ENCODE measurements at places on chromosomes 4 and X.
A peak's percentile ranks its signal among the peaks of the same experiment; 100 is the strongest.

GRCh38 chr4:79872738-79873137 is 200.3 kb downstream of the ANTXR2 start:
- no peak for DNase-seq

DNA sequence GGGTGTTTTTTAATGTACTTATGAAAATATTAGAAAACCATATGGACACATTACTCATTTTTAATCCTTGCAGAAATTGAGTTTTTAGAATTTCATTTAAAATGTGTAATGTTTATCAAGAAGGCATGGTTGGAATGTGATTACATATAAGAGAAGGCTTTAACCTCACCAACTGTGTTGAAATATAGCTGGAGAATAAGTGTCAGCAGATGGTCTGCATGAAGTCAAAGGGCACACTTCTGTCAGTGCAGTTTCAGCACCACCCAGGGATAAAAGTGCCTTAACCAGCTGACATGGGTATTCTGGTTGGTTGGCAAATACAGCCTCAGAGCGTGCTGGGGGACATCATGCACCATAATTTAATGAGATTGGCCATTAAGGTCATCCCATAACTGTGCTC is 21.2 kb upstream of the ANTXR2 start:
- DNase-seq: no peak

DNA sequence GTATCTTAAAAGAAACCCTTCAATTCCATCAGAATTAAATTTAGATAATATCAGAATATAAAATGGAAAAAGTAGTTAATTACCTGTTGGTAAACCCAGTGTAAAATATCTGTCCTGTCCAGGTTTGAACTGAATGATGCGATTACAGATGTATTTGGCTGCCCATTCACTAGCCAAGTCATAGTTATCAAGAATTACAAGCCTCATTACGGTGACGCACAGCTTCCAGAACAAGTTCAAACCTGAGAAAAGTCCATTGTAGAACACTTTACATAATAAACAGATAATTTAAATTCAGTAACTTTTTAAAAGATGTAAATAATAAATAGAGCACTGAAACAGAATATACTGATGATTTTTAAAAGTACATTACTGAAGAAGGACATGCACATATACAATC is 4.4 kb downstream of the GNPDA2 start:
- no peak for DNase-seq

GRCh38 chr4:40750461-40751258 is 905 bp downstream of the NSUN7 start:
- peak; percentile 55 for DNase-seq

DNA sequence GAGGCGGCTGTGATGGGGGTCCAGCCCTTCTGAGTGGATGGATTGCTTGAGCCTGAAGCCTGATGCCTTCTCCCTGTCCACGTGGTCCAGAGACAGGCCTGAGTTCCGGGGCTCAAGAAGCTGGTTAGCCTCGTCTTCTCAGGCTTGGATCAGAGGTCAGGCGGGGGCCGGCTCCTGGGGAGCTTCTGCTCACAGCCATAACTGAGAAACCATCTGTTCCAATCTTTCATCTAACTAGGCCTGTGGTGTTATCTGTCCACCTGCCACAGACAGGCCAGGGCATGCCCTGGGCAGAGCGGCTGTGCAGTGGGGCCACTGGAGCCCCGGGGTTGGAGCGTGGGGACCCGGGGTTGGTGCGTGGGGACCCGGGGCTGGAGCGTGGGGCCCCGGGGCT is 63.1 kb downstream of the SORCS2 start:
- DNase-seq: no peak

DNA sequence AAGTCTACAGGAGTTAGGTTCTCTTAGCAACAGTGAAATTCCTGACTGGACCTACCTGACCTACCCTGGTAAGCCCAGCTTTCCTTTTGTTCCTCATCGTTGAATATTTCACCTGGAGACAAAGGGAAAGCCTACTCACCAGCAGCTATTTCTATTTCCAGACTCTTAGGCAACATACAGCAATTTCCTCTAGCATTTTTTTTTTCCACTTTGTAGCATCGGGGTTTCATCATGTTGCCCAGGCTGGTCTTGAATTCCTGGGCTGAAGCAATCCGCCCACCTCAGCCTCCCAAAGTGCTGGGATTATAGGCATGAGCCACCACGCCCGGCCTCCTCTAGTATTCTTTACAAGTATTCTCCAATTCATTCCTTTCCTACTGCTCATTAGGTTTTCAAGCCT is 6.8 kb upstream of the S100G start:
- DNase-seq: no peak

- DNase-seq: no peak
Observed at GRCh38 chrX:132119821-132120515, 7.9 kb downstream of the FRMD7 start.

GRCh38 chr4:140094438-140095420 is 59.3 kb downstream of the MAML3 start:
- no peak for DNase-seq

- no peak for DNase-seq
Observed at GRCh38 chr4:81905971-81906370, 434.3 kb upstream of the RASGEF1B start.

DNA sequence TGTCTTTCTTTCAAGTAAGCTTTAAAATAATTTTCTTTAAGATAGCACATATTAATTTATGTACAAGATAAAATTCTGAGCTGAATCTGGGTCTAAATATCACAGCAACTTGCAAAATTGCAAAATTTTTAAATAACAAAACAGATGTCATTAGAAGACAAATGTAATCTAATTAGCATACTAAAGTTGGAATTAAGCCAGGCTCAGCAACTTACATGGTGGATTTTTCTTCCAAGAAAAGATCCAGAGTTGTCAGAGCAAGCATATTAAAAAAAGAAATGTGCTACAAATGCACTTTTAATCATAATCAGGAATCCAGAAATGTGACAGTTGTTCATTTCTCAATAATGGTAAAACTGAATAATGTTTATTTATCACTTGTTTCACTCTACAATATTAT is 906.9 kb upstream of the INTU start:
- DNase-seq: no peak

DNA sequence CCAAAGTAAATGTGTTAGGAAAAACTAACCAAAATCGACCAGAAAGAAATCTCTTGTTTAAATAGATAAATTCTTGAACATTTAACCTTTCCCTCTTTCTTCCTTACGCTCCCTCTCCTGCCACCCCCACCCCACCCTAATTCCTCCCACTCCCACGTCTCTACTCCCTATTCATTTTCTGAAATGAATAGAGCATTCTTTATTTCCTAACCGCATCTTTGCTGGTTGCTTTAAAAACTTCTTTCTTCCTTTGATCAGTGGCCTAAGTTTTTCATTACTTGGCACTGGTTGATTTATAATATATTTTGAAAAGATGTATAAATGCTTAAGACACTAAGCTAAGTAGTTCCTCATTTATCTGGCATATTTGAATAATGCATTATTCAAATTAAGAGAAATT is 33.9 kb downstream of the BMPR1B start:
- no peak for DNase-seq

DNA sequence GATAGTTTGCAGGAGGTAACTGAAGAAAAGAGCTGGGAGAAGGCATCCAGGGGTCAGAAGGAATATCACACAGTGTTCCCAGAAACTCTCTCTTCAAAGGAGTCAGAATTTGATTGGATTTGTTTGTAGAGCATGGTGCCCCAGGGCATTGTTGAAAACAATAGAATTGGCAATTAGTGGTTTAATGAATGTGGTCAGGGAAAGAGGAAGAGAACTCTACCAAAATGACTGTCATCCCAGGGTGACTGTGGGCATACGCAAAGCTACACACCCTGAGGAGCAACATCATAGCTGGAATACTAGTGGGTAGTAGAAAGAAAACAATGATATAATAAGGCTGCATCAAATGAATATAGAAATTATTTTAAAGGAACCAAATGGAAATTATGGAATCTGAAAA is 21.5 kb downstream of the TNIP2 start:
- peak; percentile 27 for DNase-seq

DNA sequence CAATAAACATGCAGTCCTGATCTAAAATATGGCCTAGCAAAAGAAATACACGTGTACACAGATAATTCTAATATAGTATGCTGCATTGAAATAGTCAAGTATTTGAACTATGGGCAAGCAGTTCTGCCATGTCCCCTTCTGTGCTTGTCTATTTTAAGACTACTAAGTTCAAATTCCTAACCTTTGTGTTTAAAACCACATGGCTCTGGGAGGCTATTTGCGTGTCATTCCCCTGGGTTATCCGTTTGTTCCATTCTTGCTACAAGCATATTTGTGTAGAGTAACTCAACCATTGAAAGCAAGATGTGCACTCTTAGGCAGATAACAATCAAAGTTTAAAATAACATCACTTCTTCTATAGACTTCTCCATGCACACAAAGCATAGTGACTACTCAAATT is 25.4 kb upstream of the TBC1D1 start:
- no peak for DNase-seq

- DNase-seq: no peak
Observed at GRCh38 chrX:104565791-104566680, at the start of gene IL1RAPL2. Gene IL1RAPL2 (plus strand): TSS chrX:104566199.

DNA sequence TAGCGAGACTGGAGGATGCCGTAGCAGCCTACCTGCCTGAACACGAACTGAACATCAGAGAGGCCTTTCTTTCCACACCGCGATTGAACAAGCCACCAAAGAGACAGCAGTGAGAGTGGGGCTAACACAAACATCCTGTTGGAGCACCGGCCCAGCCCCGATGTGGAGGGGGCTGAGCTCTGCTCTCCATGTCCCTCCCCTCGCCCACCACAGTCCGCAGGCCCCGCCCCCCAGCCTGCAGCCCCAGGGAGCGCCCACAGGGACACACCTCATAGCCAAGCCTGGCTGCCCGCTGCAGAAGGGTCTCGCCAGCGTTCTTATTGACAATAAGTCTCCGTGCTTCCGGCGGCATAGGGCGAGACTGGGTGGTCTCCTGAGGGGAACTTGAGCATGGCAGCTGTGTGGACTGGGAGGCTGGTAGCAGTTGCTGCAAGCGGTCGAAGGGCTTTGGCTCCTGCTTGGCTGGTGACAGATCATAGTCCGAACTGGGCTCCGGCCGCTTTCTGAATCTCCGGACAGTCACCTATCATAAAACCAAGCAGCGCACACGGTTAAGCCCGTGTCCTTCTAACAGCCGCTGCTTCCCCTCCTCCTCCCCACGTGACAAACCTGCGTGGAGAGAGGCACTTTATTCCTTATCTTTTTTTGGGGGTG is 35.8 kb downstream of the BCOR start:
- no peak for DNase-seq

DNA sequence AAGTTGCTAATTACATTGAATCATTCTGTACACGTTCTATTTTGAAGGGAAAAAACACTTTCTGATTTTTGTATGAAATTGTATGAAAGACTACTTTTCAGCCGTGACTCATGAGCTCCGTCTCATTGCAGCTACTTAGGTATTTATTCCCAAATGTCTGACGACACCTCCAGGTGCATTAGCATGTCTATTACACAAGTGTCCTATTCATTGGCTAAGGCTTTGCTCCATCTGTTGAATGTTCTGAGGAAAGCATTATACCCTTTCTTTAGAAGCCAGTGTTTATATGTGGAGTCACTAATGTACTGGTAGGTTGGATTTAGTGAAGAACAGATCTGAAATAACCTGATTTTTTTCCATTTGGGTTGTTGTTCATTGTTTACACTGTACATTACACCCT is 51.8 kb downstream of the MAP7D3 start:
- no peak for DNase-seq

DNA sequence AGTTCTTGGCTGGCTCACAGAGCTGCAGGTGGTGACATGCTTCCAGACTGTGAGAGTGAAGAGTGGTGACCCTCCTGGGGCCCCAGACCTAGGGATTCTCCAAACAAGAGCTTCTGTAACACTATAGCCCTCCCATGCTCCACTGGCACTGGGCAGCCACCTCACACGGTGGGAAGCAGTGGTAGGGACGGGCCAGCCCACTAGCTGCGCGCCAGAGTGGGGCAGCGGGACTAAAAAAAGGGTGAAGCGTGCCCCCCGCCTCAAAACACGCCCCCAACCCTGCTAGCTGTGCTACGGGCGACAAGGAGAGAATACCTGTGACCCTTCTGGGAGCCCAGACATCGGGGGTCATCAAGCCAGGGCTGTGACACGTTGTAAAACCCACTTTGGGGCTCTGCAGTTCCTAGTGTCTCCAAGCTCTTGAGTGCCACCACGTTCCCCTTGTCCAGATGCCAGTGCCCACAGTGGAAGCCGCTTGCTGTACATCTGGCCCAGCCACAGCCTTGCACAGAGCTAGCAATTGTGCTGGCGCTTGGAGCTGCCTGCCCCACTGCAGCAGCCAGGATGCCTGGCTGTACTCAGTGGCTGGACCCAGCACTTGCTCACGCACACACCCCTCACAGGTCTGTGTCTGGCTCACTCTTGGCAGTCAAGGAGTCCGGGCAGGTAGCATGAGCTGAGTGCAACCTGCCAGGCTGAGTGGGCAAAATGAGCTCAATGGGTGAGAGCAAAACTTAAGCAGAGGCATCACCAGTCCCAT is 100.0 kb downstream of the DCAF12L2 start:
- DNase-seq: no peak

DNA sequence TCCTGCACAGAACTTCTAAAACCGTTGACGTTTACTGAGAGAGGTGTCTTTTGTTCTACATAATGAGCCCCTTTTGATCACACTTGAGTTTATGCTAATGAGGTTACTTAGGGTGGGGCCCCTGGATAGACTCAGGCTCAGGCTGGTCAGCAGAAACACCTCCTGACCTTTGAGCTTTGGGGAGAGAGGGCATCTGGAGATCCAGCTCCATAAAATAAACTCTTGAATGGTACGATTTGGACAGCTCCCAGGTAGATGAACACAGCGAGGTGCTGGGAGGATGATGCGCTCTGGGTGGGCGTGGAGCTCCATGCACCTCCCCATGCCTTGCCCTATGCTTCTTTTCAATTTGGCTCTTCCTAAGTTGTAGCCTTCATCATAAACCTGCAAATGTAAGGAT is 52.0 kb downstream of the ENOPH1 start:
- peak; percentile 25 for DNase-seq

- no peak for DNase-seq
Observed at GRCh38 chr4:100129774-100130173, 60.5 kb downstream of the DDIT4L start.

DNA sequence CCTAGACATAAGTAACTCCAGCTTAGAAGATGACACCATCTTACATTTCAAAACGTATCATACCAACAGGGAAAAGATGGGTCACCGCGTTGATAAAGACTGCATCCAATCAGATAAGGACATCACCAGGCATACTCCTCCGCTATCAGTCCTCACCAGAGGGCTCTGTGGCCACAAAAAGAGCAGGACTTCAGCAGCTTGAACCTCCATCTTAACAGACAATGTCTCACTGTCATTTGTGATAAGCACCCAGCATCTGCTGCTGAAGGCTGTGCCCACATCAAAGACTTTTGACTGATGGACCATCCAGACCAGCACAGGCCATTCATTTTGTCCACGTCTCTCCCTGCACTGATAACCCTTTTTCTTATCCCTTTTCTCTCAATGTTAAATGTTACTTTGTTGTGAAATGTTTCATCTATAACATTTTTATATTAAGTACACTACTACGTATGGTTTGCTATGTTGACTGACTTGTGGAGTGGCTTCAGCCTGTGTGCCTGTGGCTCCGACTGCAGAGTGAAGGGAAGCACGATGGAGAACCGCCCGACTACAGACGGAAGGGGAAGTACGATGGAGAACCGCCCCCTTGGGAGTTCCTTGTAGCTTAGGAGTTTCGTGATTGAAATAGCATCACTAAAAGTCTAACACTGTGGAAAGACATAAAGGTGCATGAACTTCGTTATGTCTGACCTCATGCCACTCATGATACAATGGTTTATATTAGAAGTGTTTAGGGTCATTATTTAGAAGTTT is 595.4 kb upstream of the AGA start:
- DNase-seq: no peak

GRCh38 chr4:183940864-183941263 is 35.8 kb downstream of the STOX2 start:
- no peak for DNase-seq
